Activated naive CD4-positive, alpha-beta T cell treated with anti-CD3 and anti-CD28 coated beads for 36 hours (primary cell): ENCODE measurements at places on chromosomes 6 and 20.
A peak's percentile ranks its signal among the peaks of the same experiment; 100 is the strongest.

DNA sequence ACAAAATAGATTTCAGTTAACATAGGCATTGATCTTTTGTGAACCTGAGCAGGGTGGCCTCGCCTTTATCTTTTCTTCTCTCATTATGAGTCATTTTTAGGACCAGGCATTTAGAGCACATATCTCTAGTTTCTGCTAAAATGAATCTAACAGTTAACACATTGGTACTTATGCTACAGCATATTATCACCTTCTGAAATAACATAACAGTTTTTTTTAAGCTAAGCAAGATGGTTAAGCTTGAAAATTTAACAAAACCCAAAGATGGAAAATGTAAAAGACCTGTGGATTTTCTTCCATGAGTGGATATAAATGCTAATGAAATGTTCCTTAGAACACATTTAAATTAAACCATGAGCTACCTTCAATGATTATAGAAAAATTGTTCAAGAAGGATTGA is 487.1 kb upstream of the RNF217 start:
- no peak for DNase-seq

- no peak for DNase-seq
Observed at GRCh38 chr20:18032977-18033892, 24.5 kb downstream of the OVOL2 start.

- DNase-seq: peak; percentile 10
Observed at GRCh38 chr6:45626087-45626891, 248.6 kb upstream of the SUPT3H start.

- DNase-seq: no peak
Observed at GRCh38 chr6:44116641-44117382, 10.4 kb downstream of the MRPL14 start.

DNA sequence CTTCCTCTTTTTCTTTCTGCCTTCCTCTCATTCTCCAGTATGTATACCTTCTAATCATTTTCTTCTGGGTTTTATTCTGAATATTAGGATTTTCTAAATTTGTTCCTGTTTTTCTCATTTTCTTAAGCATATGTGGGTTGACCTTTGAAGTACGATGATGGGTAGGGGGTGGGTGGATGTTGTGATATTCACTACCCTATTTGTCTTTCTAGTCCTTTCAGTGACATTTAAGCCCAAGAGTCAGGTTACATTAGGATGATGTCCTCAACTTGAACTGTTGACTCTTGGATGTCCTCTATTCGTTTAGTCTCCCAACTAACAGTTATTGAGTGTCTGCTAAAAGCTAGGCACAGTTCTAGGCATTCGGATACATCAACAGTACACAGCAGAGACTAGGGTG is 7.3 kb downstream of the ABT1 start:
- DNase-seq: no peak

GRCh38 chr20:25011831-25012241 is 19.3 kb upstream of the APMAP start:
- no peak for DNase-seq

GRCh38 chr20:54654450-54654849 is 179.1 kb downstream of the DOK5 start:
- no peak for DNase-seq

- no peak for DNase-seq
Observed at GRCh38 chr6:169026175-169026574, 227.5 kb downstream of the THBS2 start.

DNA sequence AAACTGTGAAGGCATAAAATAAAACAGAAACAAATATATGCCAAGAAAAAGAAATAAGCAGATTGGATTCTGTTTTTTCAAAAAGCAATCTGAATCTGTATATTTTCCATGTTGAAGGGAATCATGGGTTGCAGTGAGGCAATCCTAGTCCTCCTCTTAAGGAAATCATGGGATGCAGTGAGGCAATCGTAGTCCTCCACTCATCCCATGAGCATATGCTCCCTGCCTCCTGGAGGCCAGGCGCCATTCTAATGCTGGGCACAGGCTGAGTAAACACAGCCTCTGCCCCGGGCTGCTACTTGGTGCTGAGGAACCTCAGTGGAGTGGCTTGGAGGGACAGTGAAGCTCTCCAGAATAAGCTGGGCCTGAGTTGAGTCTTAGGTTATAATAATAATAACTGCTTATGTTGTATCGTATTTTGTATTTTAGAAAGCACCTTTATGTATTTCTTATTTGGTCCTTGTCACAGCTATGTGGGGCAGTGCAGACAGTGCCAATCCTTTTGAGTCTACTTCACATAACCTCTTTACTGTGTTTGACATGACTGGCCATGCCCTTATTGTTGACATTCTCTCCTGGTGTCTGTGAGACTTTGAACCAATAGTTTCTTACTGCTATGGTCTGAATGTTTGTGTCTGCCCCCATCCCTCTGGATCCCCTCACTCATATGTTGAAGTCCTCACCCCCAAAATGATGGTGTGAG is 56.6 kb upstream of the CITED2 start:
- DNase-seq: no peak

DNA sequence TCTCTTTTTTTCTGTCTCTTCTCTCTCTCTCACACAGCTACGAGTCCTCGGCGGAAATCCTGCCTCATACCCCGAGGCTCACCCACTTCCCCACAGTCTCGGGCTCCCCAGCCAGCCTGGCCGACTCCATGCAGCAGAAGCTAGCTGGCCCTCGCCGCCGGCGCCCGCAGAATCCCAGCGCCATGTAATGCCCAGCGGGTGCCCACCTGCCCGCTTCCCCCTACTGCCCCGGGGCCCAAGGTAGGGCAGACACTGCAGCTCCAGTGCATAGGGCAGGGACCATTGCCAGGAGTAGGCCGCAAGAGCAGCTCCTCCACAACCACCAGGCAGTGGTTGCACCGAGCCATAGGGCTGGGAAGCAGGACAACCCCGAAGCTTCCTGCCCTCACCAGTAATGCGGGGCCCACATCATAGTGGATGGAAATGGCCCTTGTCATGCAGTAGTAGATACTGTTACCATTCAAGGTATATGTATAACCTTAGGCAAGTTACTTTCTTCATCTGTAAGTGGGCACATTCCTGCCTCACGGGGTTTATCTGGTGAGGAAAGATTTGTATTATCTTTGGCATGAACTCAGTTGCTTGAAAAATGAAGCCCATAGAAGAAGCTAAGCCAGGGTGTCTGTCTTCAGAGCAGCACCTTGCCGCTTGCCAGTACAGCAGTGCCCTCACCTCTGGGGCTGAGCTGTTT is 36.9 kb upstream of the ID1 start:
- no peak for DNase-seq

DNA sequence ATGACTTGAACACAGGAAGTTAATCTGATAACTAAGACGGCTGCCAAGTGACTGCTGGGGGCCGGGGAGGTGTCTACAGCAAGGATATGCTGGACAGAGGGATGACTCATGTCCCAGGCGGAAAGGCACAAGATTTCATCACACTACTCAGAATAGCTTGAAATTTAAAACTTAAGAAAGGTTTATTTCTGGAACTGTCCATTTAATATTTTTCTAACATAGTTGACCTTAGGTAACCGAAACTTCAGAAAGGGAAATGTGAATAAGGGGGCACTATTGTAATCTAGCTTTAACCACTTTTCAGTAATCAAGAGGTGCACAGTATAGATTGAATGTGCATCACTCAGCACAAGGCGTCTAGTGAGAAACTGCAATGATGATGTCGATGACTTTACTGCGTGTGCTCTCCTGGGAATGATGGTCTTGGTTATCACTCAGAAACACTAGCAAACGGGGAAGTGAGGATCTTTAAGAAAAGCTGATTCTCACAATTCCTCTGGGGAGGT is 171.5 kb downstream of the QKI start:
- DNase-seq: no peak

- DNase-seq: no peak
Observed at GRCh38 chr20:31670371-31671228, 32.9 kb downstream of the COX4I2 start.

DNA sequence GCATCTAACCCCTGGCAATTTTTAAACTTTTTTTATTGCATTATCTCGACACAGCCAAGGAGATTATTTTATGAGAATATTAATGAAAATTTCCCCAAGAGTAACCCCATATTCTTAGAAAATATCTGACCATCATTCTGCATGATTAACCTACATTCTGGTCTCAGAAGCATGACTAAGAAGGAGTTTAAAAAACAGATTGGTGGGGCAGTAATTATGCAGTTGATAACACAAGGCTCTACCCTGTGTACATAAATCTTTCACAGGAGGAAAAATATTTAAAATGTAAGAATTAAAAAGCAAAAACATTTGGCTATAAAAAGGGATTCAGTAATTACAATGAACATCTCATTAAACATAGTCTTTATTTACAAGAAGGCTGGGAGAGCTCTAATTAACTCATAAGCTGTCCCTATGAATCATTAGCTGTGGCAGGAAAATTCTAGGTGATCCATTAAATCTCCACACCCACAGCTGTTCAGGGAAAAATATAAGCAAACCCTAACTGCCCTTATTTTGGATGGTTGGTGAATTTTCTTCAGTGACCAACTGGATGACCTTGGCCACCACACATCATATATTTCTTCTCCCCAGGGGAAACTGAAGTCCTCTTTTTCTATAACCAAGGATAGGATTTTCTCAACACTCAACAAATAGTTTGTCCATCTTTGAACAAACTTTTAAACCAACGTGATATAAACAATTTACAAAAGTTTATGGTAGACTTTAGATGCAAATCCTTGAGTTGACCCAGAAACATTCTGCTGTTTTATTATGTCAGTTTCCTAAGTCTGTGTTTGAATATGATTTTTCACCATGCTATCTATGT is 59.5 kb downstream of the PDE7B start:
- no peak for DNase-seq

- DNase-seq: no peak
Observed at GRCh38 chr6:132490478-132491204, 22.3 kb downstream of the STX7 start.
